ENCODE measurements at places on chromosomes 1 and 21.

GRCh38 chr21:41537356-41537755 is 29.4 kb upstream of the TMPRSS2 start:
- no peak overlapping the region for H3K4me3 ChIP-seq
- H3K36me3 ChIP-seq, result no peaks in the 10 kb centered on the region
- no peaks in the 10 kb centered on the region for H3K27me3 ChIP-seq
- no peak for DNase-seq

DNA sequence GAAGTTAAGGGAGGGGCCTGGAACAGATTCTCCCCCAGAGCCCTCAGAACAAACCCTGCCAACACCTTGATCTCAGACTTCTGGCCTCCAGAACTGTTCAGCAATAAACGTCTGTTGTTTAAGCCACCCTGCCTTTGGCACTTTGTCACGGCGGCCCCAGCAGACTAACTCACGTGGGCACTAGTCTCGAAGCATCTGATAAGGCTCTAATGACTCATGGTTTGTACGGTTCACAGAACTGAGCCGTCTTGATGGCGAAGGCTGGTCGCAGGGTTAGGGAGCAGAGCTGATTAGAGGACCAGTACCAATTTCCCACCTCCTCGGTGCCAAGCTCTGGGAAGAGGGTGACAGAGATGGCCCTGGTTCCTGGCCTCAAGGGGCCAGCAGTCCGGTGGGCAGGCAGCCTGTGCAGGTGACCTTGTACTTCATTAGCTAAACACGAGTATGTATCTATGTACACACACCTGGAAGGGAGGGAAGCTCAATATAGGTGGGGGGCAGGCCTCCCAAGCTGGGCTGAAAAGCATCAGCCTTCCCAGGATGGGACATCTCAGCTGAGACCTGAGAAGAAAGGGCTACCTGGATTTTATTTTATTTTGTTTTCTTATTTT is 112.8 kb downstream of the MRPS6 start:
- peaks cover 13% of the 10 kb centered on the region for H3K36me3 ChIP-seq
- H3K27ac ChIP-seq, result no peak overlapping the region
- DNase-seq, result no peak
- no peak overlapping the region for H3K4me3 ChIP-seq

GRCh38 chr1:61190618-61191432 is 108.5 kb downstream of the NFIA start:
- no peak overlapping the region for H3K4me3 ChIP-seq
- H3K27me3 ChIP-seq, result no peaks in the 10 kb centered on the region
- no peak overlapping the region for H3K27ac ChIP-seq
- H3K4me1 ChIP-seq, result no peaks in the 10 kb centered on the region
- DNase-seq, result no peak

- peak; percentile 51 for DNase-seq
- H3K4me1 ChIP-seq, result peaks cover 9% of the 10 kb centered on the region
- no peaks in the 10 kb centered on the region for H3K27me3 ChIP-seq
Measured at GRCh38 chr1:245310571-245311531, 156.1 kb downstream of the KIF26B start.

DNA sequence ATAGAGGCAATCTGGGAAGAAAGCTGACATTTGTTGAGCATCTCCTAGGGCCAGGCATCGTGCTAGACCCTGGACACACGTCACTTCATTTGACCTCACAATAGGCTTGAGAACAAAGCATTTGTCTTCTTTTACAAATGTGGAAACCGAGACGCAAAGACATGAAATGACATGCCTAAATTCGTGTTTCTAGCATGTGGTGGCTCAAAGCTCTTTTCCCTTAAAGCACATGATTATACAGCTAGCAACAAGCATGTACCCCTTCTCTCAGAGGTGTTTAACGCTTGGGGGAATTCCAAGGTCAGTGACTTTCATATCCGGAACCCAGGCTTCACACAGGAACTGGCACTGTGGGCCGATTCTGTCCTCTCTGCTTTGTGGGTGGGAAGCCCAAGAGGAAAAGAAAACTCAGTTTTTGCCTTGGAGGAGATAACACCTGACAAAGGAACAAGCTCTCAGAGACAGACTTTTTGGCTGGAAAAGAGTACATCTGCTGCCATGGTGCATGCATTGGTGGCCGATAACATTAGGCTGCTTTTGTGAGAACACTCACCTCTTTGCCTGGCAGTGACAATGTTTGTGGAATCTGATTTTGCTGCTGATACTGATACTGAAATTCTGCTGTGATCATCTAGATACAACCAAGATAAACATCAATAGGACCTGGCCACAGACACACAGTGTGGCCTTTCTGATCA is 15.4 kb upstream of the CD2 start:
- H3K27me3 ChIP-seq, result no peaks in the 10 kb centered on the region
- H3K36me3 ChIP-seq, result peaks cover 17% of the 10 kb centered on the region
- H3K4me1 ChIP-seq, result no peaks in the 10 kb centered on the region
- no peak overlapping the region for H3K27ac ChIP-seq
- DNase-seq, result no peak

GRCh38 chr1:33336580-33336979 is 15.7 kb upstream of the A3GALT2 start:
- DNase-seq, result no peak
- H3K4me3 ChIP-seq, result no peak overlapping the region
- no peak overlapping the region for H3K27ac ChIP-seq
- no peaks in the 10 kb centered on the region for H3K36me3 ChIP-seq

DNA sequence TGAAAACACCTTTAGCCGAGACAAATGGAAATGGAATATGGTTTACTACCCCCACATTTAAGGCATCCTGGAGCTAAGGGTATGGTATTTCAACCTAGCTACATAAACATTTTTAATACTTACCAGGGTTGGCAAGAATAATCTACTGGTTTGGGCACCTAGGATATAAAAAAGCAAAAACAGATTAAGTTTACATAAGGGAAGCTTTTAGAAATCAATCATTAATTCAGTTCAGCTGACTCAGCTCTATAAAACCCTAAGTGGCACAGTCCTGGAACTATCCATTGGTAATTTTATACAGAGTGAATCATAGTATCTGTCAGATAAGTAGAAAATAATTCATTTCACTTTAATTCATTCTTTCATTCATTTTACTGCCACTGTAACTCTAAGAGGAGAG is 355.2 kb downstream of the VAV3 start:
- no peak overlapping the region for H3K27ac ChIP-seq
- no peaks in the 10 kb centered on the region for H3K27me3 ChIP-seq
- peaks cover 11% of the 10 kb centered on the region for H3K36me3 ChIP-seq

DNA sequence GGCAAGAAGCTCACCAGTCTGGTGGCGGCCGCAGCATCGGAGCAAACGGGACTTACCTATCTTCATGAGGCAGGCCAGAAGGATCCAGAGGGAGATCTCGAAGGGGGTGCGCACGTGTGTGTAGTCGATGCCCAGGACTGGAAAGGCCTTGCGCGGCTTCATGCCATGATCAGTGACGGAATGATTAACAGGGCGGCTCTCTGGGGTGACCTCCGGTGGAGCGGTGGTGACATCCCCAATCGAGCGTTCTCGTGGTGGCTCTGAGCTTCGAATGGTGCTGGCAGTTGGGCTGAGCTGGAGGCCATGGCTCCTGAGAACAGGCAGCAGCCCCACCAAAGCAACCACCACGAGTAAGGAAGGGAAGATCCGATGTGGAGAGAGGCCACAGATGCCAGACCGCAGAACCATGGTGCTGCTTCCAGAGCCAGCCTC is 982 bp downstream of the SLC9A1 start:
- H3K27me3 ChIP-seq, result no peaks in the 10 kb centered on the region
- H3K4me3 ChIP-seq, result peak overlapping the region; percentile 95
- H3K4me1 ChIP-seq, result no peaks in the 10 kb centered on the region

GRCh38 chr1:167491586-167492461 is 26.5 kb downstream of the CD247 start:
- no peak for DNase-seq
- no peaks in the 10 kb centered on the region for H3K4me1 ChIP-seq
- 0 out of 3 replicates have a peak overlapping the region, but pooled peaks have one; percentile 37 for H3K4me3 ChIP-seq
- no peaks in the 10 kb centered on the region for H3K27me3 ChIP-seq

GRCh38 chr1:77416692-77417450 is 135.1 kb downstream of the AK5 start:
- H3K27ac ChIP-seq, result no peak overlapping the region
- no peak for DNase-seq
- H3K36me3 ChIP-seq, result peaks cover 1% of the 10 kb centered on the region
- H3K4me3 ChIP-seq, result no peak overlapping the region

- peaks cover 12% of the 10 kb centered on the region for H3K36me3 ChIP-seq
- H3K27me3 ChIP-seq, result no peaks in the 10 kb centered on the region
- H3K27ac ChIP-seq, result no peak overlapping the region
- no peak overlapping the region for H3K4me3 ChIP-seq
Measured at GRCh38 chr1:165842671-165843129, 15.3 kb downstream of the UCK2 start.

DNA sequence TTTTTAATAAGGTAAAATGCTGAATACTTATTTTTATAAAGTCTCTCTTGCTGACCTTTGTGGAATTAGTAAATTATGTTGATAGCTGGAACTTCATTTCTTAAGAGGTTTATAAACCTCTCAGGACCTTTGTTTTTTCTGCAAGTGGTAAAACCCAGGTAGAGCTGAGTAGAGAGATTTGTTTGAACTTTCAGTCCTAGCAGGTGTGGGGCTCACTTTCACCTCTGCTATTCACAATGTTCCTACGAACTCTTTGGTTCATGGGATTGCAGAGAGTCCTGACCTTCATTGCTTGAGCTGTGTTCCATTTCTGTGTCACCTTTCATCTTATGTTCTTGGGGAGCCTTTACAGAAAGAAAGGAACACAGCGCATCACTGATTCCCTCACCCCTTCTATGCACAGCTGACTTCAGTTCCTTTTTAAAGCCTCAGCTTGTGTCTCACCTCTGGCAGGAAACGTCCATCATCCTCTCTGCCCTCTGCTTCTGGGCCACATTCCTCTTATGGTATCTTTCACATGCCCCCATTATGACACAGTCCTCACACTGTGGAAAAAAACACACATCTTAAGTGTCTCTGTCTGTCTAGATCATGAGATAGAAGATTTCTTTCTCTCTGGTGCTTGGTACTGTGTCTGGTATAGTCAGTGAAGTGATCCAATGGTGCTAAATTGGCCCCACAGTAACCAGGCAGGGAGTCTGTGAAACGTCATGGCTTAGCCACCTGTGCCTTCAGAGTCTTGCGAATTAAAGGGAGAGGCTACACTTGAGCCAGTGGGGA is 262.5 kb upstream of the B3GALT2 start:
- H3K36me3 ChIP-seq, result no peaks in the 10 kb centered on the region
- no peak overlapping the region for H3K4me3 ChIP-seq
- no peaks in the 10 kb centered on the region for H3K27me3 ChIP-seq
- no peaks in the 10 kb centered on the region for H3K4me1 ChIP-seq
- no peak overlapping the region for H3K27ac ChIP-seq
- no peak for DNase-seq

GRCh38 chr1:29878501-29878900 is 642.2 kb downstream of the PTPRU start:
- H3K36me3 ChIP-seq, result no peaks in the 10 kb centered on the region
- no peaks in the 10 kb centered on the region for H3K4me1 ChIP-seq
- H3K27ac ChIP-seq, result no peak overlapping the region
- H3K27me3 ChIP-seq, result no peaks in the 10 kb centered on the region
- no peak for DNase-seq

GRCh38 chr1:41874903-41875411 is 43.8 kb downstream of the HIVEP3 start:
- H3K4me1 ChIP-seq, result peaks cover 22% of the 10 kb centered on the region
- H3K36me3 ChIP-seq, result no peaks in the 10 kb centered on the region
- no peak overlapping the region for H3K4me3 ChIP-seq
- DNase-seq, result peak; percentile 37

- H3K4me1 ChIP-seq, result peaks cover 8% of the 10 kb centered on the region
- no peak for DNase-seq
- H3K27ac ChIP-seq, result no peak overlapping the region
Measured at GRCh38 chr1:118963456-118964430, 24.4 kb downstream of the TBX15 start.

GRCh38 chr1:158122833-158123388 is 57.8 kb upstream of the CD1D start:
- no peak overlapping the region for H3K4me3 ChIP-seq
- H3K27ac ChIP-seq, result no peak overlapping the region
- no peaks in the 10 kb centered on the region for H3K27me3 ChIP-seq
- H3K4me1 ChIP-seq, result peaks cover 9% of the 10 kb centered on the region

DNA sequence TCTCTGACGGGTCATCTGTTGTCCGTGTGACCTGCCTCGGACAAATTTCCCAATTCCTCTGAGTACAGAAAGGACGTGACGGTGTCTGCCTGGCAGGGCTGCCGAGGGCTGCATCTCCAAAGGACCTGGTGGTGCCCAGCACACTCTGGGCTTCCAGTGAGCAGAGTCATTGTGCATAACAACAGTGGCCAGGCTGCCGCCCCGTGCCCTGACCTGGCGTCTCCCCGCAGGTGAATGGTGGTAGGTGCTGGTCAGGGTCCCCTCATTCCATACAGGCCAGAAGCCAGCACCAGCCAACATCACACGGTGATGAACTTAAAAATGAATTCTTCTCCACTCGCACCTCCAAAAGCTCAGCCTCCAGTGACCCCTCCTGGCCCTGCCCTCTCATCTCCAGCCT is 28.2 kb downstream of the PRDM16 start:
- DNase-seq, result no peak
- no peak overlapping the region for H3K4me3 ChIP-seq
- no peaks in the 10 kb centered on the region for H3K36me3 ChIP-seq
- H3K27ac ChIP-seq, result no peak overlapping the region
- no peaks in the 10 kb centered on the region for H3K4me1 ChIP-seq

- no peak for DNase-seq
- no peaks in the 10 kb centered on the region for H3K27me3 ChIP-seq
- peaks cover 9% of the 10 kb centered on the region for H3K36me3 ChIP-seq
- H3K4me1 ChIP-seq, result no peaks in the 10 kb centered on the region
Measured at GRCh38 chr1:159942632-159943277, 2.7 kb downstream of the IGSF9 start.

- peaks cover 8% of the 10 kb centered on the region for H3K36me3 ChIP-seq
- DNase-seq, result peak; percentile 99
- no peaks in the 10 kb centered on the region for H3K27me3 ChIP-seq
- H3K27ac ChIP-seq, result peak within 1 kb of the TSS; percentile 95
- H3K4me1 ChIP-seq, result peaks cover 2% of the 10 kb centered on the region
- peak within 1 kb of the TSS; percentile 92 for H3K4me3 ChIP-seq
Measured at GRCh38 chr1:10032590-10033358, at the start of gene UBE4B. Gene UBE4B, plus strand, starts transcription at chr1:10032958. Its CDS starts 713 bp downstream, at chr1:10033671.

GRCh38 chr1:64245495-64245894 is 42.1 kb downstream of the UBE2U start:
- H3K27ac ChIP-seq, result peak overlapping the region; percentile 18
- peaks cover 13% of the 10 kb centered on the region for H3K4me1 ChIP-seq
- no peak for DNase-seq
- H3K4me3 ChIP-seq, result peak overlapping the region; percentile 47
- no peaks in the 10 kb centered on the region for H3K36me3 ChIP-seq

DNA sequence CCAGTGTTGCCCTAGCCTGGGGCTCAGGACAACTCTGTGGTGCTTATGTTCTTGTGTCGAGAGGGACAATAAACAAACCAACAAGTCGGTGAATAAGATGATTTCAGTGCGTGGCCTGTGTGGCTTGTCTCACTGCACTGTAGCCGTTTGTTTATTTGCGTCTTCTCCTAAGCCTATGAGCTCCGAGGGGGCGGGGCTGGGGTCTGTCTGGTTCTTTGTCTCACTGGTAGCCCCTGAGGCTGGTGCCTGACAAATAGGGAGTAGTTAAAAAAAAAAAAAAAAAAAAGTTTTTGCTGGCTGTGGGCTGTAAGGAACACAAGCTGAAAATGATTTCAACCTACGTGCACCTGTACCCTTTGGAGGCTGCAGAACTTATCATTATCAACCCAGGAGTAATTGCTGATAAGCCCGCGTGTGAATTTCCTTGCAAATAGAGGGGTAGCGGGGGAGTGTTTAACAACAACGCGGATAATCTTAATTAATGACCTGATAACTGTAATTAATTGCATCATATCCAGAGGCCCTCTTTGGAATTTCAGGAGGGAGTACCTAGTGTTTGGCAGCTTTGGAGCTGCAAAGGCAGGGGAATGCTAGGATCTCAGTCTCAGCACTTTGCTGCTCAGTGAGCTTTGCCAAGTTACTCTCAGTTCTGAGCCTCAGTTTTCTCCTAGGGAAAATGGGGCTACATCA is 925 bp upstream of the ARHGEF10L start:
- no peaks in the 10 kb centered on the region for H3K36me3 ChIP-seq
- H3K27me3 ChIP-seq, result no peaks in the 10 kb centered on the region
- H3K4me1 ChIP-seq, result peaks cover 7% of the 10 kb centered on the region
- peak overlapping the region; percentile 75 for H3K4me3 ChIP-seq
- DNase-seq, result peak; percentile 90

Data from H9 (cell line).